ENCODE measurements at places on chromosomes 11 and 22.

GRCh38 chr11:77206264-77207018 is 78.4 kb downstream of the MYO7A start:
- DNase-seq, result no peak

DNA sequence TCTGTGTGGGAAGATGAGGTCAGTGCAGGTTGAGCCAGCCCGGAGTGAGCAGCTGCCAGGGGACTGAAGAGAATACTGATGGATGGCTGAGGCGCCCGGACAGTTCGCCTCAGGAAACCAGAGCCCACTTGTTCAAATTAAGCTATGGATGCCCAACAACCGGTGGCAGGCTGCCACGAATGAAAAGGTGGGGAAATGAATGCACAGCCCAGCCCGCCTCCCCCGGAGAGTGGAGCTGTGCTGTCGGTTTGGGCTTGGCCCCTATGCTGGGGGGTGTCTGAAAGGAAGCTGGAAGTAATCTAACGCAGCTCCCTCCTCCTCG is 21.9 kb downstream of the HSPA8 start:
- DNase-seq, result no peak

GRCh38 chr11:3605771-3606203 is 36.0 kb downstream of the ART5 start:
- no peak for DNase-seq

DNA sequence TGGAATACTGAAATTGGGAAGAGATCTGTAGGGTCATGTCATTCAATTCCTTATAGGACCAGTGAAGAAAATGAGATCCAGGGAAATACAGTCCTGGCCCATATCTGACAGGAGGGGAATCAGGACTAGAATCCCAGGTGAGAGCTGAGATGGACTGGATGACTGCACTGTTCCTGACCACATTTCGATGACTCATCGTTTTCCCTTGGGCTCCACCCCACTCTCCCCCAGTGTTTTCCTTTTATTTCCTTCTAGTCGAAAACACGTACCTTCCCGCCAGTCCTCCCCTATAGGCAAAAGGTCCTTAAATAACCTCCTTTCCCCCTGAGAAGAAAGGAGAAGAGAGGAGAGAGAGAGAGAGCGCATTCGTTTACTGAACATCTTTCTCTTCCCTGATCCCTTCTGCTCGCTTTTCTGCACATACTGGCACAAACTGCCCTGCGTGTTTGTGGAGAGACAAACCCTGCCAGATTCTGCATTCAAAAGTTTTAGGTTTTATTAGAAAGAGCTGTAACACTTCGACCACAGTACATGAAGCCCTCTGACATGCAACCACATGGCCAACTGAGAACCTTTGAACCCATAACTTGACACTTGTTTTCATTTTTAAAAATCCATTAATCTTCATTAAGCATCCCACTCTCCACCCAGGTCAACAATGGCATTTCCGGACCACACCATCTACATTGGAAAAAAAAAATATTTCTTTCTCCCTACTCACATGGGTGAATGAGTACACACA is 565.7 kb downstream of the METTL15 start:
- DNase-seq, result no peak

DNA sequence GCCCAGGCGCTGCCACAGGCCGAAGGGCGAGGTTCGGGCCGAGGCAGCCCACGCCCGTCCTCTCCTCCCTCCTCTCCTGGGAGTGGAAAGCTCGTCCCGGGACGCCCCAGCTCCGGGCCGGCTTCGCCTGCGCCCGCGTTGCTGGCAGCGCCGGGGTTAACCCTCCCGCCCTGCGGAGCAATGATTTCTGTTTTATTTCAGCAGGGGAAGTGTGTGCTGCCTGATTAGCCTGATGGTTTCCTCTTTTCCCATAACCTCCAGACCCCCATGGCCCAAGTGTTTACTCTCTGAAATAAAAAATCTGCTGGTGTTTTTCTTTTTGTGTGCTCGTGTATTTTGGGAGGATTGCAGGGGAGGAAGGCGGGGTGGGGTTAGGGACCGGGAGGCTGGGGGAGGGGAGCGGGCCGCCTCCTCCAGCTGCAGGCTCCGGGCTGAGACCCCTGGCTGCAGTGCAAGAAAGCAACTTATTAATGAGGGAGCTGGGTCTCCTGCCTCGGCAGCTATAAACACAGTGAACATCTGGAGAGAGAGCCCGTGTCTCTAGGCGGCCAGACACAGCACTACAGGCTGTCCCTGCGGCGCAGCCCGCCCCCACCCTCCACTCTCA is 38.6 kb downstream of the ETS1 start:
- no peak for DNase-seq

DNA sequence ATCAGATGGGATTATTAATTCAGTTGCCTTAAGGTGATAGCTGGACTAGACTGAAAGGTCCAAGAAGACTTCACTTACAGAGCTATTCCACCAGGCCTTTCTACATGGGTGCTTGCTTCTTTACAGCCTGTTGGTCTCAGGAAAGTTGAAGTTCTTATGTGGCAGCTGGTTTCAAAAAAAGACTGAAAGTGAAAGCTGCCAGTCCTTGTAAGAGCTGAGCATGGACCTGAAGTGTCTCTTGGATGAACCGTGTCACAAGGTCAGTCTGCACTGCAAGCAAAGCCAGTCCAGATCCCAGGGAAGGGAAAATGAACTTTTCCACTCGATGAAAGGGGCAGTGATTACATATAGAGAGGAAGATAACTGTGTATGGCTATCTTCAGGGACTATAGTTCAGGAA is 201.5 kb upstream of the LUZP2 start:
- DNase-seq, result no peak

DNA sequence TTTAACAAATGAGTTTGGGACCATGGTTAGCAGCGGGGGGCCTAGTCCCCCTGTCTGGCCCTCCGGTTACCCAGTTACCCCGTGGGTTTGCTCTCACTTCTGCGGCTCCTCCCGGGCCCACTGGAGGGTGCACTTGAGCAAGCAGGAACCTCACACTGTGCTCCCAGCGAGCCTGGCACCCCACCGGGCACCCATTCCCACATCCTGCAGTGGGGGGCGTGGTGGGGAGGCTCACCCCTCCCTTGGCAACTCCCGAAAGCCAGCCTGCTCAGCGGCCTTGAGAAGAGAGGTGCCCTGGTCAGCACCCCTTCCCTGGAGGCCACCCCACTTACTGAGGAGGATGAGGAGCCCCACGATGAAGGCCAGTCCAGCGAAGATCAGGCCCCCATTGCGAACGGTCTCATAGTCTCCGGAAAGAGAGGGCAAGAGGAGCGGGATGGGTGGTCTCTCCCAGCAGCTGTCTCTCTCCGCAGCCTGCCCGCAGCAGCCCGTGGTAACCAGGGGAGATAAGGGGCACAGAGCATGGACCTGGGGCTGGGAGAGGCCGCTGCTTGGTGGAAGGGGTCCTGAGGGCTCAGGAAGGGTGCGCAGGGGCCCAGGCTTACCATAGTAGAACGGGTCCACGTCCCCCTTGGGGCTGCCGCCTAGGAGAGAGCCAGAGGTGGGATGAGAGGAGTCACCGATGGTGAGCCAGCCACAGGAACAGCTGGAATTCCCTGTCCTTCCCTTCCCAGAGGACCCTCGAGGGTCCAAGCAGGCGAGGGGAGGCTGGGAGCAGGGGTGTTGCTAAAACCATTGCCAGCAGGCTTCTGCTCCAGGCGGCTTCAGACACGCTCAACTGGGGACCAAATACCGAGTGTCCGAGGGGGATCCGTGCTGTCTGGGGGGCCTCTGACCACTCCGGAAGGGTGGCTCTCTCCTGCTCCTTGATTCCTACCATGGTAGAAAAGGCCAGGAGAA is 2.2 kb downstream of the FXYD2 start:
- DNase-seq, result no peak

GRCh38 chr11:114115451-114115928 is 56.0 kb downstream of the ZBTB16 start:
- no peak for DNase-seq

DNA sequence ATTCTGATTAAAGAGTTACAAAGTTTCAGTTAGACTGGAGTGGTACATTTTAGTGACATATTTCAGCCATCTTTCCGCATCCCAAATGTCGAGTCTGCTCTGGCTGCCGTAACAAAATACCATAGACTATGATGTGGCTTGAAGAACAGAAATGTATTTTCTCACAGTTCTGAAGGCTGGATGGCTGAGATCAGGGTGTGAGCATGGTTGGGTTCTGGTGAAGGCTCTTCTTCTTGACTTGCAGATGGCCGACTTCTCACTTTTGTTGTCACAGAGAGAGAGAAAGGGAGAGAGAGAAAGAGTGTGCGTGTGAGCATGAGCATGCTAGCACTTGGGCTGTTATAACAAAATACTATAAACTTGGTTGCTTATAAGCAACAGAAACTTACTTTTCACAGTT is 335.4 kb upstream of the RAG2 start:
- DNase-seq, result no peak

DNA sequence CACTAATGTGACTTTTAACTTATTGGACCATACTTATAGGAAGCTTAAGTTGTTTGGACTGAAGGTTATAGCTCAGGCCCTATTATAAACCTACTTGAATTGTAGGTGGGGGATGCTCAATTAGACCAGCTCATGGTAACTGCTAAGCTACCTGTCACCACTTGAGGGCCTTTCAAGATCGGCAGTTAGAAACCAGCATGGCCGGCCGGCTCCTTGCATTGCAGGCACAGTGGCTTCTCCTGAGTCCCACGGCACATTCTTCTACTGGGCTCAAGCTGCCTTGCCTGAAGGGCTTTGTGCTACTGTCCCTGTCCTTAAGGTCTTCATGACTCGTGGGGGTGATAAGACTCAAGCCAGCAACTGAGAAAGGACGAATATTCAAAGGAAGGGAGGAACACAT is 70.8 kb downstream of the TBC1D22A start:
- DNase-seq, result no peak

DNA sequence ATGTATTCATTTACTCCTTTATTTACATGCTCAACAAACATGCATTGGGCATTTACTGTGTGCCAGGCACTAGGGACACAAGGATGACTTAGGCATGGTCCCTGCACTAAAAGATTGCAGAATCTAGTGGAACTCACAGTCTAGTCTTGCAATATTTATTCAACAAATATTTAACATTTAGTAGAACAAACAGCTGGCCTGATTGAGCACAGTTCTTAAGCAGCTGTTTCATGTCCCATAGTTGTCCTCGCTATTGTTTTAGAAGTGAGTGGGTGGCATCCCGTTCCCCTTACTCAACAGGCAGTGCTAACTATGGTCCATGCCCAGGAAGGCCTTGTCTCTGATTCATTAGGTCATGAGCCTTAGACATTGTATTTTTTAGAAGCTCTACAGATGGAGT is 459.9 kb upstream of the CADM1 start:
- no peak for DNase-seq

DNA sequence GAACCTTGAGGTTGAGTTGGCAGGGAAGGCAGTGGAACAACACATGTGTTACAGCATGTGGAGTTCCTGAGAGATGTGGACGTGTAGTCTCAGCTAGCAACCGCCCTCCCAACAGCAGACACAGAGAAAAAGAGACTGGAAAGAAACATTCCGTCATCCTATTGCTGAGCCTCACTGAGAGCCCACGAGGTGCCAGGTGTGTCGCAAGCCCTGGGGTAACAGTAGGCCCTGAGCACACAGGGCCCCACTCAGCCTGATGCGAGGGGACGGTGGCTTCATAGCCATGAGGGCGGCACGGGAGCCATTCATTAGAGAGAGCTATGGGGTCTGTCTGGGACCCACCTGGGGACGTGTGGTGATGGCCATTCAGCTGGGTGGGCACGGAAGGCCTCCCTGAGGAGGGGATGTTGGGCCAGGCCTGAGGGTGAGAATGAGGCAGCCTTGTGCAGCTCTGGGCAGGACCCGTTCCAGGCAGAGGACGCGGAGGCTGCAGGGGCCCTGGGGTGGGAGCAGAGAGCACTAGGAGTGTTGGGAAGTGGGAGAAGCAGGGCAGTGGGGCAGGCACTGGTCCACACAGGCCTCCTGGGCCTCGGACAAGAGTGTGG is 26.2 kb downstream of the MPPED1 start:
- DNase-seq, result no peak

- no peak for DNase-seq
Measured at GRCh38 chr22:31615940-31616314, 46.1 kb downstream of the PISD start.

Measured in stimulated activated CD8-positive, alpha-beta memory T cell treated with anti-CD3 and anti-CD28 coated beads, Interleukin-4, amount 100 ng/mL, for 1 hour (primary cell).